ENCODE measurements at places on chromosomes 7 and 10.

- no peak for DNase-seq
Measured at GRCh38 chr7:103116991-103117390, 31.9 kb downstream of the NAPEPLD start.

DNA sequence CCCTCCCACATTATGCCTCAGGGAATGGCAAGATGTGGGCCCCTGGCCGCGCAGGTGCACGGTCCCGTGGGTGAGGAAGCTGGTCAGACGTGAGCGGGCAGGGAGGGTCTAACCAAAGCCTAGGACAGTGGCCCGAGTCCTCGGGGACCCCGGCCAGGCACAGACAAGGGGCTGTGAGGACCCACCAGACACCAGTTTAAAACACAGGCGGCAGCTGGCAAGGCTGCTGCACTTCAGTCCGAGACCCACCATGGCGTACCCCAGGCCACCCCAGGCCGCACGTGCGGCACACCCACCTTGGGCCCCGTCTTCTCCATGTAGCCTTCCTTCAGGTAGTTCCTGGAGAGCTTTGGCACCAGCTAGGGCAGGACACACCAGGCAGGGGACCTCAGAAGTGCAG lies 23.5 kb downstream of the GET4 start:
- DNase-seq: no peak

DNA sequence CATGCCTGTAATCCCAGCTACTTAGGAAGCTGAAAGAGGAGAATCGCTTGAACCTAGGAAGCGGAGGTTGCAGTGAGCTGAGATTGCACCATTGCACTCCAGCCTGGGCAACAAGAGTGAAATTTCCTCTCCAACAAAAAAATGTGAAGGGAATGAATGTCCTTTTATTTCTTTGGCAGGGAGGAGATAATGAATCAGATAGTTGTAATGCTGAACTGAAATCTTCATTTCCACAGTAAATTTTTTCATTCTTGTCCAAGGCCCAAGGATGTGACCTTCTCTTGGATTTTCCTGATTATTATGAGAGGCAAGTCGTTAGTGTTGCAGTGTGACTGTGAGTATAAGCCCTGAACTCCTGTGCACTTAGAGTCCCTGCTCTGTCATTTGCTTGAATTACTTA lies 13.6 kb downstream of the STAMBPL1 start:
- DNase-seq: no peak

DNA sequence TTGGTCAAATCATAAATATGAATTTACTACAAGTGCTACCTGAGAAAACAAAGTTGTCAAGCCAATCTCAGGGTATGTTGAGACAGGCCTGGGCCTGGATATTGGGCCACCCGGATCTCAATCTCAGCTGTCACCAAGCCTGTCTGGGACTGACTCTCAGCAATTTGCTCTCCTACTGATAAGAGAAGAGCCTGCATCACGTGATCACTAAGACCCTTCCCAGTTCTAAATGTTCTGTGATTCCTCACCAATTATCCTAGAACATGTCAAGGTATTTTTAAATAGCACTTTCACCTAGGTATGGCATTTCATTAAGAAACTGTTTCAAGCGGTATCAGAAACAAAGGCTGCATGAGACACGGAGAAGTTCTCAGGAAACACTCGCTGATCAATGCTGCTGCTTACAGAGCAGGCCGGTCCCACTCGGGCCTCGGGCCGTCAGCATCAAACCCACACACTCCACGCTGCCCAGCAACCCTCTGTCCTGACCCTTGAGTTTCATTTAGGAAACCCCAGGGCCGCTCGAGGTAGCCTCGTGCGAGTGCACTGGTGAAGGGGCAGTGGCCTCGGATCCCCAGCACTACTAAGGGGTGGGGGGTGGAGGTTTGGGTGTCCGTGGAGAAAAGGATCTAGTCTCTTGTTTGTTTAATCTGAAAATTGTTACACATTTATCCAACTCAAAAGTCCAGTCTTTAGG lies 4.1 kb downstream of the KLF6 start:
- peak; percentile 56 for DNase-seq

GRCh38 chr7:35257251-35258124 lies 3.6 kb upstream of the TBX20 start:
- no peak for DNase-seq

DNA sequence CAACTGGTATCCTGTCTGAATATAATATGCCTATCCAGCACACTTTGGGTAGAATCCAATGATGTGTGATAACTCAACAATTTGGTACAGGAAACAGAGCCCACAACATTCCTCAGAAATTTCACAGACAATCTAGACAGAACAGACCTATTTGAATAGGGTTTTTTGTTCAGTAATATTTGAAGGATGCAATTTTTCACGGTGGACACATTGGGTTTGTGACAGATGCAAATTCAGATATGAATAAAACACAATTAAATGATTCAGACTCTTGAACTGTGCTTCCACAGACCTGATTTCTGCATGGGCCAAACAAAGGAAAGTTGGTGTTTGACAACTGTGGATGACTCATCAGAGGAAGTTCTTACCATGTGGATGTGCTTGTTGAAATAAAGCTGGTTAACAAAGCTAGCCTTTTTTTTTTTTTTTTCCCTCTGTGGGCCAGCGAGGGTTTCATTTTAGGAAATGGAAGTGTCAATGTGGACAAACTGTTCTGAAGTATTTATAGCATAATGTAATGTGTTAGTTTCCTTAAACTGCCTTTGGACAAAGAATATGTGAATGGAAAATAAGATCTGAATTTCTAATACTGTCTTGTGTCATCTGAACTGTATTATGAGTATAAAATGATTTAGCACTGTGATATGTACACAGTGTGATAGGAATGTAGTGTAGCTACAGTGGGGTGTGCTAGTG lies 43.2 kb upstream of the FAM133B start:
- no peak for DNase-seq

DNA sequence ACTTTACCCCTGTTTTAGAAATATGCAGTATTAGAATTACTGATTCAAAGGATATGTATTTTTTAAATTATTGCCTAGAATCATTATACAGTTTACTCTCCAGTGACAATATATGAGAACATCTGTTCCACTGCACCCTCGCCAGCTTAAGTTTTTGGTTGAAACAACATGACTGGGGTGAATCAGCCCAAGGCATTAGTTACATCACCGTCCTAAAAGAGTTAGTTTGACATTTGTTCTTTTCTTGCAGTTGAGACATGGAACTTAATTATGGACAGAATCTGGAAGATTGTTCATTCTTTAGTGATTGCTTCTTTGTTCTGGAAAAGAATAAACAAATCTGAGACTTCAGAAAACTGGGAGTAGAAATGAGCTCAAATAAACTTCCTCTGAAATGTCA lies 167.3 kb upstream of the DKK1 start:
- no peak for DNase-seq

DNA sequence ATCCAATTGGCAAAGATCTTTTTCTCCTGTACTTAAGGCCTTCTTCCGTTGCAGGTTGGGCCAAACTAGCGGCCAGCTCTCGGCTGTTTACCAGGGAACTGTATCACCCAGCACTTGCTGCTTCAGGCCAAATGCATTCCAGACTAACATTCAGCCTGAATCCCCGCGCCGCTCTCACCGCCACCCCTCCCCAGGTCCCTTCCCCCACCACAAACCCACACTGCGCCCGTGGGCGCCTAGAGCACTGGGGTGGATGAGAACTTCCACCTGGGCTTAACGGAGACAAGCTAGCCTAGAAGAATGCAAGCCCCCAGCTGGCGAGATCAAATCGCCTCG lies 676 bp downstream of the TCAF1 start:
- peak; percentile 64 for DNase-seq

- no peak for DNase-seq
Measured at GRCh38 chr10:131998845-131999681, 17.3 kb upstream of the BNIP3 start.

DNA sequence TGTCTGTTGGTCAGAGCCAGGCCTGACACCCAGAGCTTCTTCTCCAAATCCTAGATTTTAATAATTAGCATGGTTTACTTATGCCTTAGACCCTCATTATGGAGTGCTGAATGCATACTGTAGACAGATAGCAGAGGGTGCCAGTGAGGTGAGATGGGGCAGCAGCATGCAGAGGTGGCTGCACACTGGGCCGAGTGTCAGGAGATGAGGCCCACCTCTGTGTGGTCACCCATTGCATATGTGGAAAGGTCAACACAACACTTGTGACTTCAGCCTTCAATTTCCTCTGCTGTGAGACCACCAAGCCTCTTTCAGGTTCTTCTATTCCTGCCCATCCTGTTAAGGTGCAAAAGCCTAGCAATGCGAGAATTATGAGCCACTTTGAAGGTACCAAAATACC lies 39.7 kb upstream of the NMT2 start:
- DNase-seq: no peak

GRCh38 chr10:78964952-78965633 lies 103.7 kb upstream of the ZMIZ1 start:
- no peak for DNase-seq

GRCh38 chr10:47015404-47015803 lies 104.2 kb downstream of the PTPN20 start:
- DNase-seq: no peak

- DNase-seq: no peak
Measured at GRCh38 chr10:73914036-73914435, 3.1 kb downstream of the PLAU start.

GRCh38 chr7:44183386-44183785 lies 5.9 kb downstream of the GCK start:
- DNase-seq: no peak

- no peak for DNase-seq
Measured at GRCh38 chr10:11112718-11113117, 95.0 kb downstream of the CELF2 start.

DNA sequence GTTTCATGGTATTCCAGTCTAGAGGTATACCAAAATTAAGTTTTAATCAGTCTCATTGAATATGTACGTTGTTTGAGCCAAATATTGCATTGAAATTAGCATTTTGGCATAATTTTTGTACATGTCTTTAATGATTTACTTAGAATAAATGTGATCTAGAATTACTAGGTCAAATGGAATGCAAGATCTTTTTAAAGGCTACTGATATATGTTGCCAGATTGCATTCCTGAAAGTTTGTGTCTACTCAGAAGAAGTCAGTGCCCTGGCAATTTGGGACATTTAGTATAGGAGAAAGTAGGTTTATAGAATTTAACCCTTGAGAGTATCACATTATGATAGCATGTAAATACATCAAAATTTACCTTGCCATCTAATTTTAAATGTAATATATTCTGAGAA lies 32.4 kb downstream of the KMT2E start:
- DNase-seq: no peak

DNA sequence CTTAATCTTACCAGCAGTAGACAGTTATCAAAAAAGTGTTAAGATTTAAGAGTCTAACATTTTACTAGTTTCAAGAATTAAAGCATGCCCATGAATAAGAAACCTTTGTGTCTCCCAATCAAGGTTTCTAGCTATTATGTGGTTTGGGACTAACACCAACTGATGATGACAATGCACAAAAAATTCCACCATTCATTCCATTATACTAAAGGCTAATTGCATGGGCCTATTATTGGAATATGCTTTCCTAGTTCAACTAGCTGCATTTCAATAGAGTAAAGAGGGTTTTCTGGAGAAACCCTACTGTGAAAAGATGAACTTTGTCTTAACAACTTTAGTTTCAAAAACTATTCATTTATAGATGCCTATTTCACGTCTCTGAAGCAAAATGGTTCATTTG lies 44.6 kb downstream of the UBE2H start:
- DNase-seq: no peak

DNA sequence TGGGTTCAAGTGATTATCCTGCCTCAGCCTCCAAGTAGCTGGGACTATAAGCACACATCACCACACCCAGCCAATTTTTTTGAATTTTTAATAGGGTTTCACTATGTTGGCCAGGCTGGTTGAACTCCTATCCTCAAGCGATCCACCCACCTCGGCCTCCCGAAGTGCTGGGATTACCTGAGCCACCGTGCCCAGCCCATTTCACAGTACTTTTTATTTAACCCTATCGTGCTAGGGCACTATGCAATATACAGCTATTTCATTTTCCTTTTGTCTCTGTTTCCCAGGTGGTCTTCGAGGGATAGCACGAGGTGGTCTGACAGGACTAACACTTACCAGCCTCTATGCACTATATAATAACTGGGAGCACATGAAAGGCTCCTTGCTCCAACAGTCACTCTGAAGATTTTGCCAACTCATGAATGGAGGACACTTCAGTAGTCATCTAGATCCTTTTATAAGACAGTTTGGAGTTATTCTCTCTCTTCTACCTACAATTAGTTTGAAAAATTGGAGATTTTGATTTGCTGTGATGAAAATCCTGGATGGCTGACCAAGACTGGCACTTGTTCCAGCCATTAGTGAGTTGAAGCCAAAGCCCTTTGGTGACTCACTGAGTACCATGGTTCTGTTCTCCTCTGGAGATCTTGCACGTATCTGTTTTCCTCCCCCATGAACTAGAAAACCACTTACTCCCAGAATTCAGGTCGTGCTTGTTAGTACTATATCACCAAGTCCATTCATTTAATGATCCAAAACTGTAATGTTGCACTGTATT lies 27.3 kb downstream of the NCOA4 start:
- no peak for DNase-seq

- DNase-seq: no peak
Measured at GRCh38 chr7:100191775-100192174, 14.1 kb downstream of the STAG3 start.

GRCh38 chr7:43391518-43391917 lies 191.4 kb upstream of the STK17A start:
- DNase-seq: no peak

DNA sequence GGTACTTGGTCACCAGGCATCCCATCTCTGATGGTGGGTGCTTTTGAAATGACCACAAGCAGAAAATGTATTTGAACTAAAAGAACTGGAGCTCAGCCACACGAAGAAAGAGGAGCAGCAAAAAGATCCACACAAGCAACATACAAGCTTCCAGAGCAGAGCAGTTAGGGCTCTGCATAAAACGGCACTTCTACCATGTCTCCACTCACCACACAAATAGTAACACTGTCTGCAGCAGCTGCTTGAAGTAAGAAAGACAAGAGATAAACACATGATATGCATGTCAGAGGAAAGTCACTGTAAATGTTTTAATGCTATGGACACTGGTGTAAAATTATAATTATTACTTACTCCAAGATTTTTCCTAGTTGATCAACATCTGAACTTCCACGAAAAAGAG lies 32.5 kb upstream of the FAM133B start:
- DNase-seq: no peak

DNA sequence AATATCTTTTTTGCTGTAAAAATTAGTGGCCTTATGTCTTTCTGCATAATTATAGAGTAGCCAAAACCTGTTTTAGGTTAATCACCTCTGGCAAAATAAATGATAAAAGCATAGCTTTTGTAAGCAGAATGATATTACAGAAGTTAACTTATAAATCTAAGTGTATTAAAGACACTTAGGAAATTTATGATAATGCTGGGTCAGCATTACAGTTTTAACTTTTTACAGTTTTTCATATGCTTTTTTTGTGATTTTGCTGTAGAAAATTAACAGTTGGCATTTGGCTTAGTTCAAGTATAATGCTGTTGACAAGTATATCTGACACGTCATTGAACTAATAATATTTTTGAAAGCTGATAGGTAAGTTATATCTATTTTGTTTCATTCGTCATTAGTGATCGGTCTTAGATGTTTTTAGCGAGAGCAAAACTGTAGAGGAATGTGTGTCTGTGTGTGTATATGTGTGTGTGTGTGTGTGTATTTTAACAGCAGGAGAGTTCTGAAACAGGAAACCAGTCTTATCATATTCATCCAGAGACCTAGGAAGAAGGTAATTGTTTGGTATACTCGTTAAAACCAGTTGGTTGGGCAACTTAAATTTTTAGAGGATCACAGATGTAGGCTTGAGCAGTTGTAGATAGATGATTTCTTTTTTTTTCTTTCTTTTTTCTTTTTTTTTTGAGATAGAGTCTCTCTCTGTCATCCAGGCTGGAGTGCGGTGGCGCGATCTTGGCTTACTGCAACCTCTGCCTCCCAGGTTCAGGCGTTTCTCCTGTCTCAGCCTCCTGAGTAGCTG lies 15.4 kb downstream of the PTEN start:
- no peak for DNase-seq

Data from activated CD8-positive, alpha-beta memory T cell treated with anti-CD3 and anti-CD28 coated beads, Interleukin-2, amount 50 U/mL, for 48 hours (primary cell).